ENCODE measurements at places on chromosomes 4 and X. TPM values are rescaled to one million over a fixed set of nuclear protein-coding genes. Genes with fewer than 3 reads are reported as not detected.

DNA sequence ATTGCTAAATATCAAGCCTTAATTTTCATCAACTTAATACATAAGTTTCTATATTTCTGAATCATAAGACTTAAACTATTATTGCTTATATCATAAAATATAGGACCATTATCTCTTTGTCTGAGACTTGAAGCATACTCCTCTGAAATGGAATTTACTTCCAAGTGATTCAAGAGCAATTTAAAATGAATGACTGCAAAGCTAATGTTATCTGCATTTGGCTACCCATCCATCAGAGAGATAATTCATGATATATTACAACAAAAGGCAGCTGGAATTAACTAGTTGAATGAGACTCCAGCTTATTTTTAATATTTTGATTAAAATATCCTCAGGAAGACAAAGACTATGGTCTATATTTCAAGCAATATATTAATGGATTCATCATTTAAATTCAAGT, 208.6 kb downstream of the UNC5C start:
- no peaks in the 10 kb centered on the region for H3K27me3 ChIP-seq
- H3K4me3 ChIP-seq: no peak overlapping the region

DNA sequence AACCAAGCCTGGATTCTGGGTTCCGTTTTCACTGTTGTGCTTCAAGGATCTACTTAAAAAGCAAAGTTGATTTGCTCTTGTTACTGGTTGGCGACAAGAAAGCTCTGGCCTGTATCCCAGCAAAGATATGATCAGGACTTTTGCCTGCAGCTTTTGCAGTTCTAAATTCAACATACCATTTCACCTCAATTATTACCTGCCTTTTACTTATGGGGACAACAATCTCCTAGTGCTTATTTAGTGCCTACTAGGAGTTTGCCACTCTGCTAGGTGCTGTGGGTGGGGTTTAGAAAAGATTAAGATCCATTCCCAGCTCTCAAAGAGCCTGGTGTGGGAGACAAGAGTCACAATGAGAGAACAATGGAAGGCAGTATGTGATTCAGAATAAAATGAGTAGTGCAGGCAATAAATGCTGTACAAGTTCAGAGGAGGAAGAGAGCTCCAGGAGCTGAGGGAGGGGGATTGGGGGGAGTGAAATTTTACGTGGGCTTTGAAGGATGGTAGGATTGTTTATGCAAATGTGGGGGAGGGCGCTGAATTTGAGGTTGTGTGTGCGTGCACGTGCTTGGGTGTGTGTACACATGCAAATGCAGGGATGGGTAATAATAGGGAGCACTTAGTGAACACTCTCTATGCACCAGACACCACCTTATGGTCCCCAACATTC, 5.0 kb upstream of the TMEM164 start:
- no peaks in the 10 kb centered on the region for H3K36me3 ChIP-seq
- H3K4me3 ChIP-seq: no peak overlapping the region
- DNase-seq: no peak
- peaks cover 5% of the 10 kb centered on the region for H3K4me1 ChIP-seq

DNA sequence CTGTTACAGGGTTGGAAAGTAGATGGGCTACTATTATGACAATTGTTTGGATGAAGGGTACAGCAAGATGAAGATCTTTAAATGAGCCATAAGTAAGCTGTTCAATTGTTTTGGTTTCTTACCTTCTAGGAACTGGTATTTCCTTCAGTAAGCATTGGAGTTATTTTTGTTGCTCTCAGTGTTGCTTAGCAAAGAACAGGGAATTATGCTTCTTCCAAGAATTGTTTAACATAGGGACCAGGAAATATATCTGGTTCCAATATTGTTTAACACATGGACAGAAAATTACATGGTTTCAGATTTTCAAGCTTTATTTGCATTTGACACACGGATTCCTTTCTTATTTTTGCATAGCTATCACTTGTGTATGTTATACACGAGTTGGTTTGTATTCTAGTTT, 1999.0 kb downstream of the ARAP2 start:
- no peaks in the 10 kb centered on the region for H3K36me3 ChIP-seq
- H3K27ac ChIP-seq: no peak overlapping the region
- H3K4me3 ChIP-seq: no peak overlapping the region
- no peaks in the 10 kb centered on the region for H3K4me1 ChIP-seq

DNA sequence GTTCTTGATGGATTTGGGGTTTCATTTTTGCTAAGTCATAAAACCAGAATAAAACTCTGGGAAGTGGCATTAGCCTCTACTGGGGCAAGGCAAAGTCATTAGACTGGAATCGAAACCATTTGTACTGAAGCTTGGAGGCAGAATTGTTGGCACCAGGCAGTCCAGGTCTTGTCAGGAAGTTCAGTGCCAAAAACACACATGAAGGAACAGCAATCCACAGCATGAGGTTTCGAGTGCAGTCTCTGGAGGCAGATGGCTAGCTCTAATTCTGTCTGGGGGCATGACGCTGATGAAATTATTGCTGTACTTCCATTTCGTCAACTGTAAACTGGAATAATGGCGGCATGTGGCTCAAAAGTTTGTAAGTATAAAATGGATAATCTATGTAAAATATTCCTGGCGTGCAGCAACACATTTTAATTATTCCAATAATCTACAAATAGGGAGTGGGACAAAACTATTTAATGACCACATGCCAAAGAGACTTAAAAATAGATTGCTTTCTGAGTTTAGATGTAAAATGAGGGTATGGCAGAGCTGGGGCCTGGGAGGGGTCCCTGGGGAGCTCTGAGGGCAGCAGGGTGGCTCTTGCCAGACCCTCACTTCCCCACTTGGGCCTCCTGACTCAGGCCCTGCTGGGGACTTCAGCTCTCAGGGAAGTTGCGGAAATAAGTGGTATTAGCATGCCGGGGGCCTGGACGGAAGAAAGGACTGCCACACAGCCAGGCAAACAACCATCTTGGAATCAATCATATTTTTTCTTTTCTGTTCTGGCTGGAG, 18.8 kb upstream of the CENPU start:
- no peak overlapping the region for H3K27ac ChIP-seq
- no peak for DNase-seq
- peaks cover 54% of the 10 kb centered on the region for H3K4me1 ChIP-seq
- peaks cover 3% of the 10 kb centered on the region for H3K36me3 ChIP-seq
- H3K27me3 ChIP-seq: no peaks in the 10 kb centered on the region

DNA sequence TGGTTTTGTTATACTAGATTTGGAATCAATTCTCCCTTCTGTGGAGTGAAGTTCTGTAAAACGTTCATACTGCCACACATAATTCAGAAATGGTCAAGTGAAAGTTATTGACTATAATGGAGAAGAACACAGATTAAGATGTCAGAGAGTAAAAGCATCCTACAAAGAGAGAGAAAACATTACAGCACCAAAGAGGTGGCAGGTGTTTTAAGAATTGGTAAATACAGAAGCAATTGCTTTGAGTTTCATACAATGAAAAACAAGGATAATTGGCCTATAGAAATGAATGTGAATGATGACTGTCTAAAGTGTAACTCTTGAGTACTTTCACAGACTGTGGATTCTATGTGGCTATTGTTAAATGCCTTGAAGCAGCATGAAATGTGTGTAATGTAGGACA, 435.6 kb upstream of the SMIM31 start:
- no peaks in the 10 kb centered on the region for H3K36me3 ChIP-seq
- no peak for DNase-seq
- no peak overlapping the region for H3K4me3 ChIP-seq
- H3K4me1 ChIP-seq: no peaks in the 10 kb centered on the region
- no peak overlapping the region for H3K27ac ChIP-seq
- peaks cover 6% of the 10 kb centered on the region for H3K27me3 ChIP-seq

Gene SHROOM2
- total RNA-seq: 4.0 TPM

Gene ODAPH
- not detected for total RNA-seq

DNA sequence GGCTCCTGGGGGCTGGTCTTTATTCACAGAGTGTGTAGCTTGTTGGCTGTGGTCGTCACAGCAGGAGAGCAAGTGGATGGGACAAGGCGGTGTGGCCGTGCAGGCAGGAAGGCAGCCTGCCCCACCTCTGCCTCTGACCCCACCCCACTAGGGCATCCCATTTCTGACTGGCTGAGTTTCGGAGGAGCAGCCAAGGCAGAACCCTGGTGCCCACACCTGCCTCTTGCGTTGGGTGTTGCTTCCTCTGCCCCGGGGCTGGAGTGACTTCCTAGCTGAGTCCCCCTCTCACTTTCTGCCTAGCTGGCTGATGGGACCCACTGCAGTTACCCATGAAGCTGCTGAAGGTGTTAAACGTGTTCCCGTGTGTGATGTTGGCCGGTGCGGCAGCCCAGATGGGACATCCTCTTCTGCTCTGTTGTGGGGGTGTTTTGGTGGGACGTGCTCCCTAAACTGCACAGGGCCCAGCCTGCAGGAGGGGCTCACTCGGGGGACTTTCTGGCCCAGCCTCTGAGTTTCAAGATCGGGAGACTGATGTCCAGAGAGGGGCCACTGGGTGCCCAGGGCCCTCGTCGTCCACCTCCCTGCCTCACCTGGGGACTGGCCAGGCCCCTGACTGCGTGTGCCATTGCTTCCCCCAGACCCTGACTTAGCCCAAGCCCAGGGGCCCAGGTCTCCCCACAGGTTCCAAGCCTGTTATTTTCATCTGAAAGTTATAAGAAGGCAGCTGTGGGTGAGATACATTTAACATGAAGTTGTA, 101.5 kb downstream of the PSAPL1 start:
- no peak overlapping the region for H3K4me3 ChIP-seq
- DNase-seq: peak; percentile 77
- H3K36me3 ChIP-seq: peaks cover 2% of the 10 kb centered on the region
- peaks cover 5% of the 10 kb centered on the region for H3K27me3 ChIP-seq
- H3K4me1 ChIP-seq: peaks cover 68% of the 10 kb centered on the region

Gene NEIL3
- 2.5 TPM for total RNA-seq

Gene DNAJB14
- 57.6 TPM for total RNA-seq

Gene GYPE
- not detected for total RNA-seq

GRCh38 chr4:166519774-166520173, 646.7 kb downstream of the TLL1 start:
- H3K27me3 ChIP-seq: peaks cover 27% of the 10 kb centered on the region
- H3K27ac ChIP-seq: no peak overlapping the region
- H3K4me1 ChIP-seq: no peaks in the 10 kb centered on the region
- H3K4me3 ChIP-seq: no peak overlapping the region
- no peaks in the 10 kb centered on the region for H3K36me3 ChIP-seq

GRCh38 chrX:109268340-109268739, 213.5 kb downstream of the GUCY2F start:
- H3K27ac ChIP-seq: no peak overlapping the region
- no peak for DNase-seq
- H3K4me3 ChIP-seq: no peak overlapping the region
- H3K27me3 ChIP-seq: no peaks in the 10 kb centered on the region
- no peaks in the 10 kb centered on the region for H3K36me3 ChIP-seq

Data from chondrocyte (in vitro differentiated cells).